ENCODE measurements at places on chromosomes 1 and 21.

DNA sequence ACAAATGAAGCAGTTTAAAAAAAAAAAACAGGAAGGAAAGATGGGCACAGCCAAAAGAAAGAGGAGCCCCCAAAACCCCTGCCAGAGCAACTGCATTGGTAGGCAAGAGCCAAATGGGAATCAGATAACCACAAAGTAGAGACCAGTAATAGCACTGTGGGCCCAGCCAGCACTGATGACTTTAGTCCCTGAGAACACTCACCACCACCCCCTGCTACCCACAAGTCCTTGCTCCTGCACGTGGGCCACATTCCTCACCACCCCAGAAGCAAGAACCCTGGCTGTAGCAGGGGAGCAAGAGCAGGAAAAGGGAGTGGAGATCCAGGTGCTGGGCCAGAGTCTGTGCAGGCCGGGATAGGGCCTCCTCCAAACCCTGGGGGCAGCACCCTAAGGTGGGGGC is 86.1 kb downstream of the RRAGC start:
- DNase-seq, result no peak

GRCh38 chr1:178651742-178652141 is 73.3 kb upstream of the RALGPS2 start:
- DNase-seq, result no peak

- no peak for DNase-seq
Measured at GRCh38 chr1:244964112-244964971, 100.0 kb upstream of the HNRNPU start.

DNA sequence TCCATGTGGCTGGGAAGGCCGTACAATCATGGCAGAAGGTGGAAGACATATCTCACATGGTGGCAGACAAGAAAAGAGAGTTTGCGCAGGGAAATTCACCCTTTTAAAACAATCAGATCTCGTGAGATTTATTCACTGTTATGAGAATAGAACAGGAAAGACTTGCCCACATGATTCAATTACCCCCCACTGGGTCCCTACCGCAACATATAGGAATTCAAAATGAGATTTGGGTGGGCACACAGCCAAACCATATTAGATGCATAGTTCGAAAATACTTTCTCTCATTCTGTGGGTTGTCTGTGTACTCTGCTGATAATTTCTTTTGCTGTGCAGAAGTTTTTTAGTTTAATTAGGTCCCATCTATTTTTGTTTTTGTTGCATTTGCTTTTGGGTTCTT is 990.3 kb downstream of the PLA2G4A start:
- DNase-seq, result no peak

DNA sequence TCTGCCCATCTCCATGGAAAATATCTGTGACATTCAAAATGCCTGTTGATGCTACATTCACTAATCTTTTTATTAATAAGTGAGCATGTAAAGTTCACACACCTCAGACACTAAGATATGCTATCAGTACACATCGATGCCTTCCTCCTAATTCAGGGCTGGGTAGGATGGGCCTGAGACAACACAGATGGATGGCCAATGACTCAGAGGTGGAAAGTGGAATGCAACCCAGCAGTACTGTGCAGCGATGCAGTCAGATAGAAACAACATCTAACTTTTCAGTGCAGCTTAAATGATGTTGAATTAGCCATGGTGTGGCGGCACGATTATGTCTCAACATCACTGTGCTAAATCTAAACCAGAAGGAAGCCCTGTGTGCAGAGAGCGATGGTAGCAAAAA is 161.6 kb upstream of the KCNJ15 start:
- no peak for DNase-seq

DNA sequence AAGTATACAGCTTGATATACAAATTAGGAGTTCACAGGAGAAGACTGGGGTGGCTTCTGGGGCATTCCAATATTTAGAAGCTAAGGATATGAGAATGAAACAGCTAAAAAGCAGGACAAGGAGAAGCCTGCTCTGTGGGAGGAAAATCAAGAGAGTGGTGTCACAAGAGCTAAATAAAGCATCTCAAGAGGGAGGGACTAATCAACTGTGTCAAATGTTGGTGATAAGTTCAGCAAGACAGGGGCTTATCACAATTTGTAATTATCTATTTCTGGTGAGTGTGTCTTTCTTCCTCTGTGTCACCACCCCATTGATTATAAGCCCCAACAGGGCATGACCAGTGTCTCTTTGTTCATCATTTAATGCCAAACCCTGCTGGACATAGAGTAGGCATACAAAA is 295.8 kb upstream of the DUSP10 start:
- no peak for DNase-seq

DNA sequence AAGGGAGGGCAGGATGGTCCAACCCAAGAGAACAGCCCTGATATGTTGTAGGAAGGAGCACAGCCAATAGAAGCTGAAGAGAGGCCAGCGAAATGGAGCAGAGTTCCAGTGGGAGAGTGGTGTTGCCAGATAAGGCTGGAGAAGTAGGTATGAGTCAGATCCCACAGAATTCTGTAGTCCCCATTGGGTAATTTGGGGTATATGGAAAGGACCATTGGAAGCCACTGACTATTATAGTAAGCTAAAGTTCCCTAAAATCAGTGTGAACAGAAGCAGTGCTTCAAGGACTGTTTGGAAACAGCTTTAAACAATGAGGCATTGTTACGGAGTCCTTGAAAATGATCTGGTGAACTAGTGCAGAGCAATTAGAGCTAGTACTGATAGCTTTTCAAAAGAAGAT is 63.0 kb downstream of the DISP1 start:
- no peak for DNase-seq

DNA sequence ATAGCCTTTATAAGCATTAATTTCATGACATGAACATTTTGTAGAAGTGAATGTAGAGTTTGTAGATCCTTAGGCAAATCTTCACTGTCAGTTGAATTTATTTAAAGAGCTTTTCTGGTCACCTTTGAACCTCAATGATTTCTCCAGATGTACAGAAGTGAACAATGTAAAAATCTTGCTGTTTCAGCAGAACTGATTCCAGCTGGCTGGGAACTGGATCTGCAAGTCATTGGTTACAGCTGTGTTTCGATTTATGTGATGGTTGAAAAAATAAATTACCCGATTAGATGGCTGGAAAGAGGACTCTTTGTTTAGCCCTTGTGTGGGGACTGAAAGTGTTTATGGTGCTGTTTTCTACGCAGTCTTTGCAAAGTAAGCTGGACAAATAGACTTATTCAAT is 849.8 kb downstream of the USP25 start:
- DNase-seq, result no peak

DNA sequence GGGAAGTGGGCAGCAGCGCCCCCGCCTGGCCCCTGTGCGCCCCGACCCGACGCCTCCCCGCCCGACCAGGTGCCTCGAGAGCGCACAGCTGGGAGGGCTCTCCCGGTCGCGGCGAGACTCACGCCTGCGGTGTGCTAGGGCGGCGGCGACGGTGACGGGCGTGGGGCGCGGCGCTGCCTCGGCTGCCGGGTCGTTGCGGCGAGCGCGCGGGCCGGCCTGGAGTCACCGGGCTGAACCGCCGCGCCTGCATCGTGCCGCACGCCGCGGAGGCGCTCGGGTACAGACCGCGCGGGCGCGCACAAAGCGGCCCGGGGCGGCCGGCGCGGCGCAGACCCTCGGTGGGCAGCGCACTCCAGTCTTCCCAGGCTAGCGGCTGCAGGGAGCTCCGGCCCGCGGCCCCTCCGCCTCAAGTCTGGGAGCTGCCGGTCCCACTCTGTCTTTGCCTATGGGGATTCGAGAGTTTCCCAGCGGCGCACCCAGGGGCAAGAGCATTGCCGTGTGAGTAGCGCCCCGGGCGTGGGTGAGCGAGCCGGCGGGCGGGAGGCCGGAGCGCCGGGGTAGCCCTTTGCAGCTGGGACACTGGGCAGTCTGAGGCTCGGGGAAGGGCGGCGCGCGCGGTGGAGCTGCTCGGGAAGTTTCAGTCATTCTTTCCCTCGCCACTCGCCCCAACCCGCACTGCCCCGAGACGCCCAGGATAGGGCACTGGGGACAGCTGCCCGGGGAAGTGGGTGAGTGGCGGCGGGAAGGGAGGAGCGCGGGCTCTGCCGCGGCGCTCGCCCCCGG is at the start of gene SLC35F3:
TSS of gene SLC35F3 (plus strand) at position 44 of the 783 bp plus-strand sequence.
- peak; percentile 85 for DNase-seq

- no peak for DNase-seq
Measured at GRCh38 chr1:21914880-21915640, 22.1 kb downstream of the HSPG2 start.

All from H9 (cell line).